NCI-H460 (cell line): ENCODE measurements at places on chromosomes 7 and 10. TPM values are rescaled to one million over a fixed set of nuclear protein-coding genes. Genes with fewer than 3 reads are reported as not detected.

Gene CYTH3
- total RNA-seq = 10.0 and 12.1 TPM in 2 replicates

Gene SPAG6
- not detected in 2 replicates for total RNA-seq

GRCh38 chr7:132779164-132779563, 202.9 kb upstream of the PLXNA4 start:
- DNase-seq = no peak

GRCh38 chr10:5584895-5585516, 60.2 kb downstream of the CALML3 start:
- no peak for DNase-seq

- DNase-seq = no peak
Observed at GRCh38 chr7:17010637-17011300, 129.0 kb upstream of the AGR3 start.
